ENCODE measurements at places on chromosomes 7 and 10. TPM values are rescaled to one million over a fixed set of nuclear protein-coding genes. Genes with fewer than 3 reads are reported as not detected.

Gene RPEL1
- total RNA-seq: not detected

- no peak for DNase-seq
- H3K4me3 ChIP-seq: no peak overlapping the region
- H3K27me3 ChIP-seq: peaks cover 15% of the 10 kb centered on the region
- H3K36me3 ChIP-seq: no peaks in the 10 kb centered on the region
- H3K27ac ChIP-seq: no peak overlapping the region
- H3K4me1 ChIP-seq: no peaks in the 10 kb centered on the region
Measured at GRCh38 chr10:122323189-122323588, 51.3 kb upstream of the PLEKHA1 start.

- H3K27ac ChIP-seq: no peak overlapping the region
- DNase-seq: no peak
- no peak overlapping the region for H3K4me3 ChIP-seq
- H3K27me3 ChIP-seq: peaks cover under 1% of the 10 kb centered on the region
Measured at GRCh38 chr10:101358706-101359300, 4.8 kb downstream of the BTRC start.

Gene LRIT1
- not detected for total RNA-seq

DNA sequence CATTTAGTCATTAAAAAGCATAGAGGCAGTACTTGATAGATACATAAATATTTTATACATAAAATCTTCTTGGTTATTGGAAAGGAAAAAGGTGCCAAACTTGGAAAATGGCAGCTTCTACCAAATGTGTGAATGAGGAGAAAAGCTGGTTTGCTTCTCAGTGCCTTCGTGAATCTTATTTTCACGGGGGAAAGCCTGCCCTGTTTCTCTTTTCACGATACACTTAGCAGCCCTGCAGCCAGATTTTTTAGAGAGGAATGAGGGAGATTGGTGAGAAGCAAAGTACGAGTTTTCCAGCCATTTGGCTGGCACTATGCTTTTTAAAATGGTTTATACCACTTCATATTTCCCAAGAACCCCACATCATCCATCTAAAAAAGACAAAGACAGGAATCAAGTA is 22.9 kb upstream of the C1QL3 start:
- no peaks in the 10 kb centered on the region for H3K36me3 ChIP-seq
- no peak overlapping the region for H3K4me3 ChIP-seq
- peaks cover 17% of the 10 kb centered on the region for H3K27me3 ChIP-seq

GRCh38 chr7:121582258-121582657 is 186.2 kb upstream of the FAM3C start:
- H3K4me1 ChIP-seq: no peaks in the 10 kb centered on the region
- no peak for DNase-seq
- H3K4me3 ChIP-seq: no peak overlapping the region
- H3K36me3 ChIP-seq: no peaks in the 10 kb centered on the region
- H3K27ac ChIP-seq: no peak overlapping the region

DNA sequence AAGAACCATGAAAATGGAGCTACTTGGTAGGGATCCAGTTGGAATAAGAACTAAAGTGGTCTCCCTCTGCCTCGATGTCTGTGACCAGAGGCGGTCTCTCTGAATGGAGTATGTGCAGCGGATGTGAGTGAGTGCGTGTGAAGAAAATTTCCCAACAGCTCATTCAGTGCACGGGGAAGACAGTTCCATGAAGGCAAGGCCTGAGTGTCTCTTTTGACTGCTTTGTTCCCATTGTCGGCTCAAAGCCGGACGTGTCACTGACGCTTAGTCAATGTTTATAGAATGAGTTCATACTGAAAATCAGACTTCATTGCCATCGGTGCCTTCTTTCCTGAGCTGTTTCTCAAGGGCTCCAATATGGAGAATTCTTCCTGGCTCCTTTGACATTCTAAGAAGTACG is 55.3 kb upstream of the GRB10 start:
- H3K27me3 ChIP-seq: peaks cover 57% of the 10 kb centered on the region
- peaks cover 18% of the 10 kb centered on the region for H3K4me1 ChIP-seq
- DNase-seq: no peak
- peaks cover 7% of the 10 kb centered on the region for H3K36me3 ChIP-seq
- H3K27ac ChIP-seq: no peak overlapping the region

Data from activated CD4-positive, alpha-beta memory T cell treated with anti-CD3 and anti-CD28 coated beads, Interleukin-2, amount 10 ng/mL, durations not matched to agents 7 days and 5 days (primary cell).